Stimulated activated CD8-positive, alpha-beta memory T cell treated with anti-CD3 and anti-CD28 coated beads, Interleukin-4, amount 100 ng/mL, for 4 hours (primary cell): ENCODE measurements at places on chromosomes 2 and 18.

- DNase-seq, result no peak
Observed at GRCh38 chr18:62605685-62606084, 82.9 kb downstream of the ZCCHC2 start.

DNA sequence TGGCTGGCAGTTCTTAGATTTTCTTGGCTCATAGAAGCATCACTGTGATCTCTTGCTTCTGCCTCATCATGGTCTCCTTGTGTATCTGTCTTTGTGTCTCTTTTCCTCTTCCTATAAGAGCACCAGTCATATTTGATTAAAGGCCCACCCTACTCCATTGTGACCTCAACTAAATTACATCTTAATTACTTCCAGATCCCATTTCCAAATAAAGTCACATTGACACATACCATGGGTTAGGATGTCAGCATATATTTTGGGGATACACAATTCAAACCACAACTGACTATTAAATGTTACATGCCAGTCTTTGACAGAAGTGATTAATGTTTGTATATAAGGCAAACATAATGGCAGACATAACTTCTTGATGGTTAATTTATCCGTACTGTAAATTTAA, 27.3 kb upstream of the TMX3 start:
- DNase-seq, result no peak

DNA sequence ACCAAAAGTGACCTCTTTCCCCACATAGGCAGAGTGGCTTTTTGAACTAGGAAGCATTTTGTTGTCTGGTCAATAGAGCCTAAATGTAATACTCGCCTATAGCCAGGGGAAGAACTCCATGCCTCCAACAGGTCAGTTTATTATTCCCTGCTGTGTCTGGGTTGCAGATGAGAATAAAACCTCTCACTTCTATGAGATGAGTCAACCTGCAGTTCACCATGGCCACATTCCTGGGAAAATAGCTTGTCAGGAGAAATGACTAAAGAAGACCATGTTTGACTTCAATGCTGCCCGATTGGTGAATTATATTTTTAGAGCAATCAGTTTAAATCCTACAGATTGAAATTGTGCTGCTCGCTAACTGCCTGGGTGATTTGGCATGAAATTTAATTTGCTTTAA, 46.7 kb upstream of the LRRTM1 start:
- DNase-seq, result no peak

DNA sequence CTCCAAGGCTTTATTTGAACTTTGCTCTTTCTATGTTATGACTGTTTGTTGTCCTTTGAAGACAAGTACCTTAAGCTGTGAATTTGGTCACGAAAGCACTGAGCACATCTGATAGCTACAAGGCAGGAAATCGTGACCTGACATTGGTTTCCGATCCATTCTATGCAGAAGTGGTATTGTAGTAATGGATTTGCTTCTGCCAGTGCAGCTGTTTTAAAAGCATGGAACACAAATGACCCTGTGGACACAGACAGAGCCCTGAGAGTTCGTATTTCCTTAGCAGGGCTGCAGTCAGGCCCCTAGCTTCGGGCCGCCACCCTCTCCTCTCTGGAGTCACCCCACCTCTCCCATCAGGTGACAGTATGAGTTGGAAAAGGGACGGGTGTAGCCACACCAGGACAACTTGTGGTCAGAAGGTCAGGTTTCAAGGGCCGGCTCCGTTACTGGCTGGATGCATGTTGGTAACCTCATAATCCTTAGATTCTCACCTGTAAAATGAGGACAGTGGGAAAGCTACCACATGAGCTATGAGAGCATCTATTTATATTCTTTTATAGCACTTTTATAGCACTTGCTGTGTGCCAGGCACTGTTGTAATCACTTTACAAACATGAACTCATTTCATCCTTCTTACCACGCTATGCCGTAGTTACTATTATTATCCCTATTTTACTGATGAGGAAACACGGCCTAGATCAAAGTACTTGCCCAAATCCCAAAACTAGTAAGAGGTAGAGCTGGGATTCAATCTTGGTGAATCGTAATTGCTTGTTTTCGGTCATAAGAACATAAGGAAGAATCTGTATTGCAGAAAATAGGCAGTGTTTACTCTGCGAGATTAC, 70.2 kb downstream of the SPATS2L start:
- DNase-seq, result no peak

GRCh38 chr2:33730193-33730592, 131.1 kb upstream of the FAM98A start:
- no peak for DNase-seq

DNA sequence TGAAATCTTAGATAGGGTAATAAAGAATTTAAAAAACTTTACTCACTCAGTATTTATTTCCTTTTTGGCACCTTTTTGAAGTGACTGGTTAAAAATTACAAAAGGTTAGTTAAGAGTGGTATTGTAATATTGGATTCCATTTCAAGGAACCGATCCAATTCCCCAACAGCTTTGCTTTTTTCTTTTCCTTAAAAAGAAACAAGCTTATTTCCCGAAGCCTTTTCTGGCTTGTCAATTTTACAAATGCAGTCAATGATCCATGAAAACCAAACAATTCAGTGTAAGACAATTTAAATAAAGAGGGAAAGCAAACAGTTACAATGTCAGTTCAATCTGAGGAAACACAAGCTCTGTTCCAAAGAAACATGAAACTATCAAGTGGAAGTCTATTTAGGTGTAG, 200.2 kb downstream of the RIT2 start:
- DNase-seq, result no peak

DNA sequence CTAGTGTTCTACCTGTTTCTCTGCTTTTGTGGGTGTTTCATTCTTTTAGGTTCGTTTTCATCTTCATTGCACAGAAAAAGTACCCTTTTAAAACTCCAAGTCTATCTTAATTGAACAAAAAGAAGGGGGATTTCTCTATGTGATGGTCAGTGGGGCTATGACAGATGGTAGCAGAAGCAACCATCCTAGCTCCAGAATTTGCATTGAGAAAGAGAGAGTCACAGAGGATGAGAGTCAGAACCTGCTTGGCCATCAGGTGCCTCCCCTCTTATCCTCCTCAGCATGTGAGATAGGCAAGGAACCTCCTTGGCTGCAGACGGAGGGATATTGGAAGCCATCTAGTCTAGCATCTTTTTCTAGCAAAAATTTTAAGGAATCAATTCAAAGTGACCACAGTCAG, 398.0 kb upstream of the DCC start:
- no peak for DNase-seq

DNA sequence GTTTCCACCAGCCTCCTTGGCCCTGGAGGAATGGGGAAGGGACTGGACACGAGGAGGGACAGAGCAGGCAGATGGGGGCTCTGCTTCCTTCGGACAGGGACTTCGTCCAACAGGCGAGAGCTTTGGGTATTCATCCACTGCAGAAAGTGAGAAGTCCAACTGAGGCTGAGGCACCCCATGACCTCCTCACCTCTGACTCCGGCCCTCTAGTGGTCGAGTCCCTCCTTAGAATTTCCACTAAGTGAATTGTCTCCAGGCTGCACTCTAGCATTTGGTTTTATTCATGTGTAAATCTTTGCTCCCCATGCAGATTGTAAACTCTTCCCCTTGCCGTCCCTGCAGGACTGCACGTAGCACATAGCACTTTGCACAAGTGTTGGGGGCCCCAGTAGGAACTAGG, 75.6 kb downstream of the TMEM247 start:
- DNase-seq, result no peak

DNA sequence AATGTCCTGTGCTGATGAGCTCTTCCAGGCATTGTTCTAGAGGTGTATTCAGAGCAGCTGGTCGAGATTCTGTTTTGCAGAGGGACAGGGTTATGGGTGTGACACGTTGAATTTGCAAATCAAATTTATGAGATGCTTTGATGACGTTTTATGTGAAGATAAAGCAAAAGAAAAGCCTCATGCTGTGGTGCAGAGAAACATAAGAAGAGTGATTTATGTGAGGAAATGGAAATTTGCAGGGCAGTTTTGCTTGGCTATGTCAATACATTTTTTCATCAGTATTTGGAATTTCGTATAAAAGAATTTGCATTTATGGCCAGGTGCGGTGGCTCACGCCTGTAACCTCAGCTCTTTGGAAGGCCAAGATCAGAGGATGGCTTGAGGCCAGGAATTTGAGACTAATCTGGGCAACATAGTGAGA, 36.4 kb downstream of the TSN start:
- no peak for DNase-seq

- DNase-seq, result no peak
Observed at GRCh38 chr2:5794012-5794411, 101.8 kb downstream of the SOX11 start.

- no peak for DNase-seq
Observed at GRCh38 chr2:156890529-156891148, 366.9 kb upstream of the GALNT5 start.
